ENCODE measurements at places on chromosomes 1 and 21. TPM values are rescaled to one million over a fixed set of nuclear protein-coding genes. Genes with fewer than 3 reads are reported as not detected.

PRDM2 gene
- total RNA-seq: 32.9 TPM

CYP4Z1 gene
- total RNA-seq: 0.86 TPM

ZMYND12 gene
- total RNA-seq: 0.78 TPM

MYBPH gene
- total RNA-seq: not detected

SHISA4 gene
- total RNA-seq: 162 TPM

ILDR2 gene
- 4.1 TPM for total RNA-seq

SUSD4 gene
- 5.8 TPM for total RNA-seq

HP1BP3 gene
- total RNA-seq: 118 TPM

FCRL3 gene
- not detected for total RNA-seq

CPT2 gene
- 39.3 TPM for total RNA-seq

Measured in Right ventricle myocardium superior (tissue), 1 donor.